ENCODE measurements at places on chromosomes 5 and 9.

GRCh38 chr5:1540831-1541701, 17.3 kb upstream of the LPCAT1 start:
- DNase-seq = no peak

- DNase-seq = no peak
These were observed 796 bp upstream of the GADD45G start for GRCh38 chr9:89603767-89604665.

GRCh38 chr9:130963916-130964315, 24.9 kb upstream of the FIBCD1 start:
- no peak for DNase-seq

GRCh38 chr5:5380298-5380697, 42.2 kb upstream of the ICE1 start:
- no peak for DNase-seq

GRCh38 chr5:35083150-35083549, 35.4 kb upstream of the AGXT2 start:
- no peak for DNase-seq

GRCh38 chr9:4137234-4137633, 162.6 kb downstream of the GLIS3 start:
- DNase-seq = no peak

DNA sequence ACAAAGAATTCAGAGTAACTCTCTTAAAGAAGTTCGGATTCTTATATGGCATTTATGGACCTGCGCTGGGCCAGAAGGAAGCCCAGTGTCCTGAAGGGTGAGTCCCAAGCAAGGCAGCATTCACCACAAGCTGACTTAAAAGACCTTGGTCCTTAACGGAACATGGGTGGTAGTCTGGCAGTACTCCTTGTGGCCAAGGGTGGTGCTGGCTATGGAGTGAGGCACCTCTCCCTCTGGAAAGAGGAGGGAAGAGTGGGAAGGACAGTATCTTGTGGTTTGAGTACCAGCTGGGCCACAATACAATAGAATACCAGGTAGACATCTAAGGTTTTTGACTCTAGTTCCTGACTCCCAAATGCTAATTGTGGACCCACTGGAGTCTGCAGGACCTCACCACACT, 425.7 kb upstream of the CYLC2 start:
- no peak for DNase-seq

GRCh38 chr5:142902186-142902965, 132.2 kb downstream of the ARHGAP26 start:
- no peak for DNase-seq

DNA sequence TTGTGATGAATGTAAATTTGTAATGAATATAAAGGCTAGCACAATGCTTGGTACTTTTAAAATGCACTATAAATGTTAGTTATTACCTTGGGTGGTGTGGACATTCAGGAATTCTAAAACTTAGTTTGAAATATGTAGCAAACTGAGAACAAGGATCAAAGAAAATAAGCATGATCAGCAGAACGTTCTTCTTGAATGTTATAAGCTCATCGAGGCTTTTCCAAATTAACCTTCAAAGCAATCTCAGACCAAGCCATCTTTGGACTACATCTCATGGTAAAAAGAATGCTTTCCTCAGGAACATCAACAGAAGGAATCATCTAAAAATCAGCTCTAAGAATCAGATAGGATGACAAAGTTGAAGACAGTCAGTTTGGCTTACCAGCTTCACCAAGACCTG, 146.3 kb downstream of the SLIT3 start:
- no peak for DNase-seq
